ENCODE measurements at places on chromosomes 11 and 22.

GRCh38 chr11:2837096-2837601 lies 48.4 kb downstream of the CDKN1C start:
- no peak for DNase-seq

GRCh38 chr11:124043420-124043819 lies 2.3 kb upstream of the OR10G7 start:
- no peak for DNase-seq

DNA sequence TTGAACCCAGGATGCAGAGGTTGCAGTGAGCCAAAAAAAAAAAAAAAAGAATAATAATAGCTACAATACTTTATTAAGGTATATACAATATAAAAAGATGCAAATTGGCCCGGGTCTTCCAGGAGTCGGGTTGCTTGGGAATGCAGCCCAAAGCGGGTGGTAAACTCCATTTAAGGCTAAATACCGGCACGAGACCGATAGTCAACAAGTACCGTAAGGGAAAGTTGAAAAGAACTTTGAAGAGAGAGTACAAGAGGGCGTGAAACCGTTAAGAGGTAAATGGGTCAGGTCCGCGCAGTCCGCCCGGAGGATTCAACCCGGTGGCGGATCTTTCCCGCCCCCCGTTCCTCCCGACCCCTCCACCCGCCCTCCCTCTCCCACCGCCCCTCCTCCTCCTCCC lies 143.3 kb downstream of the DLG2 start:
- no peak for DNase-seq

DNA sequence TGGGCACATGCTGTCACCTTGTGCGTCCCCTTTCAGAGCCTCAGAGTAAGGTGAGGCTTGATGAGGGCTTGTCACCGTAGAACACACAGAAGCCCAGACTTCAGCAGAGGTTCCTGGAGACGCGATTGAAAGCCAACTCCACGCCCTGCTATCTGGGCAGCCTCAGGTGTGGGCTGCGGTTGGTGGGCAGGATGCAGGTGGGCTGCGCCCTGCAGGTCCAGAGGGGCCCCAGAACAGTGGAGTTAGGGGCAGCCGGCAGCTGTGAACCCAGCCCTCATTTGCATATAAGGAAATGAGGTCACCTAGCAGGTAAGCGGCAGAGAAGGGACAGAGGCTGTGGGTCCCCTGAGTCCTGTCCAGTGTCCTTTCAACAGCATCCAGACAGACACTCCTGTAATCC lies 15.4 kb downstream of the PHLDA2 start:
- DNase-seq: no peak

GRCh38 chr11:88202498-88202897 lies 27.3 kb upstream of the RAB38 start:
- DNase-seq: no peak

GRCh38 chr11:119810478-119811232 lies 81.7 kb upstream of the NECTIN1 start:
- DNase-seq: no peak

DNA sequence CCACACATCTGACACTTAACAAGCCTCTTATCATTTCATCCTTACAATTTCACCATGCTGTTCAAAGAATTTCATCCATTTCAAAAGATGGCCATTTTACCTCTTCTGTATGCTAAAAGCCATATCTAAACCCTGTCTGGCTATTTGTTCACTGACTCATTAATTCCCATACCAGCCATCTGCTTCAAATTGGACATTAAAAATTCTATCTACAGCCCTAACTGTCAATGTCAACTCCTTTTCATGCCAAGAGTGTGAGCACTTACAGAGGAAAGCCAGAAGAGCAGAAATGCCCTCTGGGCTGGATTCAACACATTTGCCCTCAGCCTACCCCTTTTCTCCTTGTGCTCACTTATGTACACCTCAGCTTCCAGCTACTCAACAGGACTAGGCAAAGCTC lies 59.2 kb downstream of the SYTL2 start:
- no peak for DNase-seq

GRCh38 chr22:37079668-37080171 lies 28.2 kb downstream of the KCTD17 start:
- DNase-seq: no peak

- no peak for DNase-seq
These were observed 20.3 kb downstream of the XKR3 start for GRCh38 chr22:16804882-16805281.

- DNase-seq: no peak
These were observed 1.1 kb downstream of the JHY start for GRCh38 chr11:122883646-122883979.

DNA sequence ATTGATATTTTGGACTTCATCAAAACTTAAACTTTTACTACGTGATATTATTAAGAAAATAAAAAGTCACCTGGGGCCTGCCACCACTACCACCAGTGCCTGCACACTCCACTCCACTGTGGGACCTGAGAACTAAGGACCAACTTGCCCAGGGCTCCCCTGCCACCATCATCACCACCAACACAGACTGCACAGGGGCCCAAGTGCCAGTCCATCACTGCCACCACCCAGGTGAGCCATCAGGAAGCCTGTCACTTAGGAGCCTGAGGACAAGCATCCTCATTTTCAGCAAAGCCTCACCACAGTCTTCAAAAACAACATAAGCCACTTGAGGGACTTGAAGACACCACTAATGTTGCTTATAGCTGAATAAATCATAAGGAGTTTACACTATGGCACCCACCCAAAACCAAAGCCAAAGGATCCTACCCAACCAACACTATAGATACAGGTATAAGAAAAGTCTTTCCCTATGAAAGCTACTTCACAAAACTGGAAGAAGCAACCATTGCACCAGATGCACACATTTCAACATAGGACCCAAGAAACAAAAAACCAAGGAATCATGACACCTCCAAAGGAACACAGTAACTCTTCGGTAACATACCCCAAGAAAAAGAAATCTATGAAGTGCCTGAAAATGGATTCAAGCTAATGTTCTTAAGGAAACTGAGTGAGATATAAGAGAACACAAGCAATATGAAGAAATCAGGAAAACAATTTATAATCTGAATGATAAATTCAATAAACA lies 73.6 kb upstream of the GNAZ start:
- no peak for DNase-seq

- DNase-seq: no peak
These were observed 1.7 kb downstream of the MMP11 start for GRCh38 chr22:23774114-23774921.

GRCh38 chr11:128483211-128483788 lies 104.1 kb downstream of the ETS1 start:
- DNase-seq: no peak

DNA sequence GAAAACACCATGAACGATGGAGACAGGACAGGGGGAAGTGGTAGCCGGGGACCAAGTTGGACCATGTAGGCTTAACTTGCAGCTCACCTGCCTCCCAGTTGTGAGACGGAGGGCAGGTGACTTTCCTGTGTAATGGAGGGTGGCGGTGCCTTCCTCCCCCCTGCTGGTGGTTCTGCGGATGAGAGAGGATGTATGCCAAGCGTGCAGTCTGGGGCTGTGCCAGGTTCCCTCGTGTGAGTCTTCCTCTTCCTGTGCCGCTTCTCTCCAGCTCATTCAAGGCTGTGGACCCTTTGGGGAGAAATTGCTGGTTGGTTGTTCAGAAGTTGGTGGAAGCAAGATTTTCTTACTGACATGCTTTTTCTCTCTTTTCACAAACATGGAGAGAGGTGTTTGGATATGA lies 35.1 kb downstream of the MPPED1 start:
- DNase-seq: no peak

GRCh38 chr11:128828350-128828749 lies 38.7 kb downstream of the KCNJ1 start:
- DNase-seq: no peak

GRCh38 chr22:23604939-23605712 lies 25.0 kb upstream of the IGLL1 start:
- DNase-seq: no peak

DNA sequence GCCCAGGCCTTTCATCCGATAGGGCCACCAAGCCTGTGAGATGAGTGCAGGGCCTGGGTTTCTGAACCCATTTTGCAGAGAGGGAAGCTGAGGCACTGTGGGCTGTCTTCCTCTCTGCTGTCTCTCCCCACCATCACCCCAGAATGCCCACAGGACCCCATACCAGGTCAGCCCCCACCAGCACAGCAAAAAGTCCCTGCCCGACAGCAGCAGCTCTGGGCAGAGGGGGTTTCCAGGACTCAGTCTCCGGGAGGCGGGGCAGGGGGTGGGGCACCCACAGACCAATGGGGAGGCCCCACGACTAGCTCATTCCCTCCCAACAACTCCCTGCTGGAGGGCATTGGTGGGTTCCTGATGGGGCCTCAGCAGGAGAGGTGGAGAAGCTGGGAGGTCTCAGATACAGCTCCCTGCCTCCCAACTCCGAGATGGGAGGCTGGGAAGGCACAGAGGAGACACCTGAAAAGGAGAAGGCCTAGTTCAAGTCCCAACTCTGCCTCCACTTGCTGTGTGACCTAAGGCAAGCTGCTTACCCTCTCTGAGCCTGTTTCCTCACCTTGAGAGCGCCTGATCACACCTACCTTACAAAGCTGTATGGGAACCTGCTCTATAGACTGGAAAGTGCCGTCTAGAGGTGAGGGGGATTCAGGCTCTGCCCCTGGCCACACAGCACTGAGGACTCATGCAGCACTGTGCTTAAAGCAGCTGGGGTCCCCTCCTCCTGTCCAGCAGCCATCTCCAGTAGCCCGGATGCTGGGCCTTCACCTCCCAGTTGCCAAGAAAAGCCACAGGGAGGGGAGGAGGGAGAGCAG lies 3.5 kb downstream of the CBX7 start:
- peak; percentile 51 for DNase-seq

GRCh38 chr11:60785136-60785535 lies at the start of gene MS4A10:
Gene MS4A10 (plus strand): TSS chr11:60785333. CDS start chr11:60790336, 5,003 bp downstream.
- DNase-seq: no peak

GRCh38 chr22:36417281-36417686 lies 29.5 kb upstream of the MYH9 start:
- no peak for DNase-seq

GRCh38 chr22:46876357-46876934 lies 114.0 kb downstream of the TBC1D22A start:
- DNase-seq: no peak

DNA sequence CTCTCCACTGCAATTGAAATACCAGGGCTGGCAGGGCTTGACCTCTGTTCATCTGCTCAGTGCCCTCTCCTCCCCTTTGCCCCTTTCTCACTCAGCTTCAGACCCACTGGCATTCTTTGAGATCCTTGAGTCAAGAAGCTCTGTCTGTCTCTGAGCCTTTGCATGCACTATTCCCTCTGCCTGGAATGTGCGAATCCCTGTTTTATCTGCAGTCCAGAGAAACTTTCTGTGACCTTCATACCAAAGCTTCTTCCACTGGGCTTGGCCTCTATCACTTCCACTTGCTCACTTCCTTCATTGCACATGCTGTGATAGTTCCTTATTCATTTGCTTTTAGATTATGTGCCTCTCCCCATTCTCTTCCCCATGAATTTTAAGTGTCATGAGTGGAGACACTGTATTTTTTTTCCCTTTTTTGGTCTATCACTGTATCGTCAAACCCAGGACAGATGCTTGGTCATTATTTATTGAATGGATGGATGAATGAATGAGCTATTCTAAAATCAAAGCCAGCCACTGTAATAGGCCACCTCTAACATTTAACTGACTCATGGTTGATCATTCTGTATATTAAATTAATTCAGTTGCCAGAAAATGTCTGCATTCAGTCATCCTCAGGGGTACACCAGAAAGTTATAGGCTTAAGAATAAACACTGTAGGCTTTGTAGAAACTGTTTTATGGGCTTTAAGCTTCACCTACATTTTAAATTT lies 88.7 kb upstream of the TIMP3 start:
- DNase-seq: no peak

- no peak for DNase-seq
These were observed 92.8 kb upstream of the SEPTIN5 start for GRCh38 chr22:19621373-19622060.

DNA sequence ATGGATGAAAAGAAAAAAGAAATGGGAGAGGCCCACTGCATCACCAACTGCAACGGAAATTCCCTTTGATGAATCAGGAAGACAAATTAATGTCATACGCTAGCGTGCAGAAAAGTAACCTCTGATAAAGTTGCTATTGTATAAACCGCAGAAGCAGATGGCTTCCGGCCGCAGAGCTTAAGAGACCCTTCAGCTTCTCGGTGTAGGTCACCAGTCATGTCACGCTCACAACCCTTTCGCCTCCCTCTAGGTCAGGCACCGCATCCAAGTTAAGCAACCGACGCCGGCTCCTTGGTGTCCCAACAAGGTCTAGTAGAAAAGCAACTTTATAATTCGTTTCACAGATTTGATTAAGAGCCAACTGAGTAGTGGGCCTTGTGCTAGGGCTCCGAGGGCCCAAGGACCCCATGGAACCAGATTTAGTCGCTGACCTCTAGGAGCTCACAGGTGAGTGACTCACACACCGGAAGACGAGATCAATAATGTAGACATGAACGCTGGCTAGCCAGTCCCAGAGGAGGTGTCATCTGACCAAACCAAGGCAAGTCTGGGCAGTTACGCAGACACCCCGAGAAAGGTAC lies 1.2 kb upstream of the ZFP91 start:
- DNase-seq: no peak

- no peak for DNase-seq
These were observed 20.7 kb downstream of the ARHGAP8 start for GRCh38 chr22:44773082-44773481.

GRCh38 chr11:80816966-80817365 lies 1376.1 kb upstream of the TENM4 start:
- DNase-seq: no peak

- no peak for DNase-seq
These were observed 78.0 kb downstream of the TSPAN18 start for GRCh38 chr11:44804449-44805437.

DNA sequence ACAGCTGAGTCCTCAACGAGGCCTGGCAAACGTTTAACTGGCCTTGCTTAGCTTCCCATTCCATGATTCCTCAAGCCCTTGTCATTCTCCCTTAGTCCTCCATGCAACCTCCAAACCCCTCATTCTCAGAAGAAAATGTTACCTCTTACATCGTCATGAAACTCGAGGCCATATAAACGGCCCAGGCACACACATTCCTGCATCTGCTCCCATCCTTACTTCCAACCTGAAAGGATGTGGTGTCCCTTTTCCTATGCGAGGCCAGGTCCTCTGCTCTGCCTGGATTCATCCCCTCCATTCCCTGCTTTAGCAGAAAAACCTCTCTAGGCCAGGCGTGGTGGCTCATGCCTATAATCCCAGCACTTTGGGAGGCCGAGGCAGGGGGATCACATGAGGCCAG lies 9.0 kb downstream of the MPZL3 start:
- DNase-seq: no peak

DNA sequence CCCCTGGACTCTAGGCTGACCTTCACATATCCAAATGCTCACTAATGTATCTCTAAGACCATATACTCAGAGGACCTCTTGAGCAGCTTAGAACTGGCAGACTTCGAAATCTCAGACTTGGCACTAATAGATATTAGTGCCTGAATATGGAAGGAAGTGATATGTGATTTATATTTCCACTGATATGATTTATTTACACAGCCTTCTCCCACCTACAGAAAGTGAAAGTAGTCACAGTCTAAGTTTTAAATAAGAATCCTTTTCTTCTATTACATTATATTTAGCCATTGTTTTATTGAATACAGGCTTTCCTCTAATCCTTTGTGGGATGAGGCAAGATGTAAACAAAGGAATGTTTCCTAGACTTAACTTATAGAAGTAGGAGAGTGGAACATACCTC lies 6.7 kb upstream of the NAV2 start:
- DNase-seq: no peak

All from nucleus accumbens (tissue), 56 donors.